ENCODE measurements at places on chromosomes 7 and 10.

- no peak for DNase-seq
These were observed 44.2 kb downstream of the MRPL32 start for GRCh38 chr7:42976371-42976770.

- DNase-seq: no peak
These were observed 18.6 kb upstream of the ASCC1 start for GRCh38 chr10:72234560-72235095.

GRCh38 chr10:103637927-103638557, 144.5 kb downstream of the NEURL1 start:
- no peak for DNase-seq

DNA sequence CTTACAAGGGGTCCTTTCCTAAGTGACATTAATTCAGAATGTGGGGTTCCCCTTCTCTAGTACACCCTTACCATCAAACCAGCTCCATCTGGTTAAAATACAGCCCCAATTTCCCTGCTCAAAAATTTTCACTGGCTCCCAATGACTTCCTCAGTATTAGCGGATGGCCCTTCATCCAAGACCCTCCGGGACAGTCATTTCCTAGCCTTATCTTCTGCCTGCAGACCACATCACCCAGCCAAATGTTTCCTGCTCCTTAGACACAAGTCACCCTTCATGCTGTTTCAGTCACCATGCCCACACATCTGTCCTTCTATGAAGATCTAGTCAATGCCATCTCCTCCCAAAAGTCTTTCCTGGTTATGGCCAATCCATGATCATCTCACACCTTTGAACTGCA, 45.2 kb downstream of the PARD3 start:
- DNase-seq: no peak

DNA sequence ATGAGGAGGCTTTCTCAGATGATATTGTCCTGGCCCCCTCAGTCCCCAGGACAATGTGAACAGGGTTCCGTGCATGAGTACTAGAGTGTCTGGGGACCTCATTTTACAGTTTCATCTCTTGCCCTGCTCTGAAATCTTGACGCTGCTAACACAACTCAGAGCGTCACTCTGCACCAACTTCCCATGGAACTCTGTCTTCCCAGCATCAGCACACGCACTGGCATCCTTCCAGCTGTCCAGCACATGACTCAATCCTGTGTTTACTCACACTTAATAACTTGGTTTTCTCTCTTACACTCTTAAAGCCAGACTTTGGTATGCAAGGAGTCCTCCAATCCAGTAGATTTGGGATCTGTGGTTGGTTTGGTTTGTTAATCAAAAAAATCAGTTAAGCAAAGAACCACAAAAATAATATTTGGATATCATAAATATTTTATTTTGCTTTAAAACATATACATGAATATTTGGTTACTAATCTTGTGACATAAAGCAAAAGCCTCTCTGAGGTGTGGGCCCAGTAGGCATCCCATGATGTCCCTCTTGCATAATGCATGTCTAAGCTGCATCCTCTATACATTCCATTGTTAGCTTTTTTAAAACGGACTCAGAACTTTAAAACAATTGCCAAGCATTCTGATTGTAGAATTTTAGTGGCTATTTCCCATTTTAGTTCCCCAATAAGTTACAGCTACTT, 131.0 kb downstream of the CXCL12 start:
- no peak for DNase-seq

GRCh38 chr7:101862280-101863220, 45.1 kb downstream of the CUX1 start:
- DNase-seq: no peak

DNA sequence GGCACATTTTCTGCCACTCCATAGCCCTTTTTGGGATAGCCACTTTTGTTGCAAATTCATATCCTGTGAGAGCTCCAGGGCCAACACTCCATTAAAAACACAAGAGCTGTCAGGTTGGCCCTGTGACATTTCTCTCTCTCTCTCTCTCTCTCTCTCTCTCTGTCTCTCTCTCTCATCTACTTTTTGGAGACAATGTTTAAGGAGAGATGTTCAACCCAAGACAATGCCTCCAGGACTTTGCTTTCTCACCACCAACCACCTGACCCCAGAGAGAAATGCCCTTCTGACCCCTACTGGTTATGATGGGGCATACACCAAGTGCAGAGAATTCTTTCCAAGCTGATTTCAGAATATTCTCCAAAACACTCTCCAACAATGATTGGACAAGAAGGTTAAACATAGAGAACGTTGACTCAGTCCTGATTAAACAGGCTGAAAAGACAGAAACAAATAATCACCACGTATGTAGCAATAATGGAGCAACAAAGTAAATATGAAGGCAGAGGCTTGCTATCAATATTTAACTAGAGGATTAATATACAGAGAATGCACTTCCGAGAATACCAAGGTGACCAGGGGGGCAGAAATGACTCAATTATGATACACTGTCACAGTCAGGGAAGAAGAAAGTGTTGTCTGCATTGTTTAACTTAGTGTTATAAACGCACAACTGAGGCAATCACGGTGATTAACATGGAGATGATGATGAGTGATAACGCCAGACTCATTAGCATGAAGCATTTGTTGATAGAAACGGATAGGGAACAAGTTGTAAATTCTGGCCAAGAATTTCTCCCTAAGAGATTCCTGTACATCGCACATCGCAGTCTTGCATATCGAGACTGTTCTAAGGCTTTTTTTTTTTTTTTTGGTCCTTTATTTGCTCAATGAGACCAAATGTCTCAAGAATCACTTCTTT, 178.5 kb downstream of the NRP1 start:
- no peak for DNase-seq

- DNase-seq: no peak
These were observed 174.5 kb upstream of the PRSS58 start for GRCh38 chr7:142432377-142432776.

DNA sequence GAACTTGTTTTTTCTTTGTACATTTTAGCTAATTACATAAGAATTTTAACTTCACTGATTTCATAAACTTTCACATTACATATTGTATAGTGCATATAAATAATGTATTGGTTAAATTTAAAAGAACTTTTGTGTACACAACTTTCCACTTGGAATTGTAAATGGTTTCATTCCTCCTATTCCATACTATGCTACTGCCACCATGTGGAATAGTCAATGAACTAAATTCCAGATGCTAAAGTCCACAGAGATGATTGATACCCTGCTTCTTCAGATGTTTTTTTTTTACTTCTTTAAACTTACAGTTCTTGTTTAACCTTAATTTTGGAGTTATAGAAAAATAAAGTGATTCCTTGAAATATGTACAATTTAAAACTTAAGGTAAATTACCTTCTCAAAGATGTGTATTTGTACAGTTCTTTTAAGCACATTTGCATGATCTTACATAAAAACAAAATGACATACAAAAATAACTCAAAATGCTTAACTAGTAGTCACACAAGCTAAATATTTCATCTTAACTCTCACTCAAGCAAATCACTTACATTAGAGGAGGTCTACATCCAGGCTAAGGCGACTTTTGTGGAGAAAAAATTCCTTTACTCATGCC, 247.6 kb upstream of the HGF start:
- DNase-seq: no peak

- no peak for DNase-seq
These were observed at the start of gene NUDT13 for GRCh38 chr10:73110345-73110849. NUDT13 (plus strand) TSS chr10:73110455; CDS start chr10:73114366, 3,911 bp downstream.

DNA sequence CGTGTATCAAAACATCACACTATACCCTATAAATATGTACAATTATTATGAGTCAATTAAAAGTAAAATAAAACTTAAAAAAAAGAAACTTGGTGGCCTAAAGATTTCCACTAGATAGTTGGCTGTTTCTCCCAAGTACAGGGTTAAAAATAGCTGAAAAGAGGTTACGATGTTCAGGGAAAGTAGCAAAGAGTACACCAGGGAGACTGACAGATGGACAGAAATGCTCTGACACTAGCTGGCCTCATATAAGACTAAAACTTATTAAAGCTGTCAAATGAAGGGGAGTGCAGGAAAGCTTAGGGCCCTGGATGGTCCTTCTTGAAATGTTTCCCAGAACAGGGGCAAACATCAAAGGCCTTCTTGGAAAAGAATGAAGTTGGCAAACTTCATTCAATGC, 51.3 kb downstream of the TCAF1 start:
- no peak for DNase-seq

DNA sequence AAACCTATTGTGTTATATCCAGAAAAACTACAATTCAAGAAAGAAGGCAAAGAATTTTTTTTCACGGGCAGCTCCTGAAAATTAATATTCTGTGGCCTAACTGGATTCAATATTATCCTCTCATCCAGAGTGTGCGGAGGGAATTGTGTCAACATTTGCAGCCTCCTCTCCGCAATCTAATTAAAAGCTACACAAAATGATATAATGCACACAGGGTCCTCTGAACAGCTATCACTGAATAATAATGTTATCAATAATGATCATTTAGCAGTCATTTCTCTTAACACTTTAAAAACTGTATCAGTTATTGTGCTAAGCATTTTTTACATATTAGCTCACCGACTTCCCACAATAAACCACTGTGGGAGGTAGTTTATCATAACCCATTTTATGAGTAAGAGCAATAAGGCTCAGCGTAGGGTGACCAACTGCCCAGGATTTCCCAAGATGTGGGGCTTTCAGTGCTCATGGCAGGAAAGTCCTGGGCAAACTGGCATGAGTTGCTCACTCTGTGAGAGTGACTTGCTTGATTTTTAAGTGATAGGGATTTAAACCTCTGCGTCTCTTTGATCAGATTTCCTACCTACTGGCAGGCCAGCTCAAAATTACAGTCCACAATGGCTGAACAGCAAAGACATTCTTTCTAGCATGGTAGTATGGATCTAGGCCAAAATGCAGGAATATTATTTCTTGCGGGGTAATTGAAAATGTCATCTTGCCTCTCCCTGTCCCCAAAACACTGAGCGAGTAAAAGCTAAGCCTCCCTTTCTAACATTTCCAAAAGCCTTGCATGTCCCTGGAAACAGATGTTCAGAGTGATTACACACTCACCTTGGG, 65.7 kb downstream of the AOAH start:
- DNase-seq: no peak

- no peak for DNase-seq
These were observed 39.1 kb upstream of the LRRN3 start for GRCh38 chr7:111051832-111052231.

GRCh38 chr10:43502931-43503330, 66.0 kb downstream of the ZNF487 start:
- DNase-seq: no peak

DNA sequence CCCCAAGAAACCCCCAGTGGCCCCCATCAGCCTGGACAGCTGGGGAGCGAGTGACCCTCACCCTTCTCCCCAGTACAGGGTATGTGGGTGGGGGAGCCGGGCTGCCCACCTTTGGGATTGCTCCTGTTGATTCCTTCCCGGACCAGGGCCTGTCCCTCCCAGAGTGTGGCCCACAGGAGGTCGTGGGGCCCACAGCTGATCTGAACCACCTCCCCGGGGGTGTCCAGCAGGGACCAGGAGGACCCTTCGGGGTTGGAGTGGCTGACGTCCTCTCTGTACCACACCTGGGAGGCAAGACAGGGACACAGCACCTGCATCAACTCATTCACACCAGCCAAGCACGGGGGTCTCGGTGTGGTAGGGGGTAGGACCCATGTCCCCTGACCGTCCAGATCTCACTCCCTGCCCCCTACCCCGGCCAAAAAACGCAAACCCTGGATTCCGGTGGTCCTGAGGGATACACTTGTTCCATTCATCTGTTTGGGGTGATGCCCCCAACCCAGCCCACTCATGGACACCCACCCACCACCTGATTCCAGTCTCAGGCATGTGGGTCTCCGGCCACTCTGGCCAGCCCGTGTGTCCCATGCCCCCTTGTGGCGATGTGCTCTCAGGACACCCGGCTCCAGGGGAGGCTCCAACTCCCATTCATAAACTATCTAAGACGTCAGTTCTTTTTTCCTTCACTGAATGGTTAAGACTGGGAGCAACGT, 10.9 kb downstream of the TECPR1 start:
- DNase-seq: no peak

- DNase-seq: no peak
These were observed 76.4 kb downstream of the OAT start for GRCh38 chr10:124342136-124342820.

GRCh38 chr10:86117051-86117450, 249.5 kb downstream of the GRID1 start:
- no peak for DNase-seq

DNA sequence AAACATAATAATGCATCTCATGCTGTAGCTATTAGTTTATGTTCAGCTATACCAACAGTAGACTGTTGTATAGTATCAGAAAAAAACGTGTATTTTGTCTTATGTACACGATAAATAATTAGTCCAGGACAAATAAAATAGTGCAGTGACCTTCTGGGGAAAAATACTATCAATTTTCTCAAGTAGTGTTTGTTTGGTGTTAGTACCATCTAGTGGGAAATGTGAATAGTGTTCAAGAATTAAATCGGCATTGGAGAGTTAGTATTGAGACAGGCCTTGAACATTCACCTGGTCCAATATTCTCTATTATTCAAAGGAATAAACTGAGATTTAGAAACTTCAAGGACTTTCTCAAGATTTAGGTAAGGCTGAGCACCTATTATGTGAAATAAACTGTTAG, 21.7 kb upstream of the OR2A5 start:
- DNase-seq: no peak

DNA sequence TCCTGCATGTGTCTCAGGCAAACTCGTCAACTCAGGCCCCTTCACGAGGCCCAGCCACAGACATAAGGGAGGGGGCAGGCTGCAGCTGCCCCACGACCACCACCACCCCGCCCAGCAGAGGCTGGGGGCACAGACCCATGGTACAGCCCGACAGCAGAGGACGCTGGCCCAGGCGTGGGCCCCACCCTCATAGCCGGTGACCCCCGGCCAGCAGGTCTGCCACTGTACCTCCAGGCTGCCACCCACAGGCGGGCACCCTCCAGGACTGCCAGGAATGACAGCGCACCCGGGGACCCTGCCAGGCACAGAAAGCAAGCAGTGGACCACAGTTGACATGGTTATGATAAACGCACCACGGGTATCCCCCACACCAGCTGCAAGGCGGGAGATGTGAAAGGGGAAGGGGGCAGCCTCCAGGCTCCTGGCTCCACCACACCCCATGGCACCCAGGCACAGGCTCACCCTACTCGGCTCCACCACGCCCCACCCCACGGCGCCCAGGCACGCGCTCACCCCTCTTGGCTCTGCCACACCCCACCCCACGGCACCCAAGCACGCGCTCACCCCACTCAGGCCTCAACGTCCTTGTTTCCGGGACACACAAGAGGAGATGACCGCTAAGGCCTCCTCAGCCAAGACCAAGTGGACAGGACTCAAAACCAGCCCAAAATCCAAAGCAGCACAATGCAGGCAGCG, 135.9 kb downstream of the MAD1L1 start:
- no peak for DNase-seq

- no peak for DNase-seq
These were observed 17.6 kb downstream of the RSU1 start for GRCh38 chr10:16799621-16800020.

- no peak for DNase-seq
These were observed 382.4 kb downstream of the SORCS3 start for GRCh38 chr10:105023211-105024111.

- DNase-seq: no peak
These were observed 16.9 kb downstream of the PTEN start for GRCh38 chr10:87880336-87880735.
